A673 (cell line): ENCODE measurements at places on chromosomes 6 and 20. TPM values are rescaled to one million over a fixed set of nuclear protein-coding genes. Genes with fewer than 3 reads are reported as not detected.
A peak's percentile ranks its signal among the peaks of the same experiment; 100 is the strongest.

Gene TP53TG5
- total RNA-seq = 0.69 TPM in 1 of 2 replicates, not detected in the other

DNA sequence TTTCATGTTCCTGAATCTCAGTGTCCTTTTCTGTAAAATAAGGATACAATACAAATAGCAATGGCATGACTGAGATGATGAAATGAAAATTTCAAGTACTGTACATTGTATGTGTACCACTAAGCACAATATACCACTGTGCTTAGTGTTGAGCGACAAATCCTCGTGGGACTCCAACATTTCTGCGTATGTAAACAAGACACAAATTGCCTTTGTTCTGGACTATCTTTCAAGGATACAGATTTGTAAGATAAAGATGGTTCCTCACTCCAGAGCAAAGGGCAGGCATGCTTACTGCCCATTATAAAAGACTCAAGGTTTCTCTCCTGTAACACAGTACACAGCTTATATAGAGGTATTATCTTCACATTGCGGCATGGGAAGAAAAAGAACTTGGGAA, 6.0 kb downstream of the RARS2 start:
- no peak overlapping the region for H3K27ac ChIP-seq
- H3K4me3 ChIP-seq = no peak overlapping the region
- H3K4me1 ChIP-seq = no peaks in the 10 kb centered on the region
- no peaks in the 10 kb centered on the region for H3K36me3 ChIP-seq
- no peak for DNase-seq

Gene LPA
- total RNA-seq = not detected in 2 replicates

- DNase-seq = no peak
- no peaks in the 10 kb centered on the region for H3K27me3 ChIP-seq
- peaks cover 4% of the 10 kb centered on the region for H3K4me1 ChIP-seq
- no peak overlapping the region for H3K27ac ChIP-seq
- no peak overlapping the region for H3K4me3 ChIP-seq
Observed at GRCh38 chr6:170147832-170148708, 142.8 kb downstream of the DLL1 start.

Gene EFCAB8
- total RNA-seq = 0.13 TPM in 1 of 2 replicates, not detected in the other

- H3K4me3 ChIP-seq = no peak overlapping the region
- H3K27ac ChIP-seq = no peak overlapping the region
- DNase-seq = peak; percentile 3
- no peaks in the 10 kb centered on the region for H3K36me3 ChIP-seq
- H3K27me3 ChIP-seq = no peaks in the 10 kb centered on the region
Observed at GRCh38 chr6:144036064-144036834, 28.2 kb upstream of the PLAGL1 start.

Gene DLL1
- total RNA-seq = 1.1 and 1.2 TPM in 2 replicates

Gene MLN
- total RNA-seq = not detected in 2 replicates

Gene PDYN
- total RNA-seq = not detected in 2 replicates

- no peaks in the 10 kb centered on the region for H3K36me3 ChIP-seq
- H3K27me3 ChIP-seq = no peaks in the 10 kb centered on the region
- H3K4me3 ChIP-seq = no peak overlapping the region
- no peak for DNase-seq
Observed at GRCh38 chr6:129481706-129482105, 228.3 kb downstream of the ARHGAP18 start.

Gene GHRH
- total RNA-seq = not detected in 2 replicates

DNA sequence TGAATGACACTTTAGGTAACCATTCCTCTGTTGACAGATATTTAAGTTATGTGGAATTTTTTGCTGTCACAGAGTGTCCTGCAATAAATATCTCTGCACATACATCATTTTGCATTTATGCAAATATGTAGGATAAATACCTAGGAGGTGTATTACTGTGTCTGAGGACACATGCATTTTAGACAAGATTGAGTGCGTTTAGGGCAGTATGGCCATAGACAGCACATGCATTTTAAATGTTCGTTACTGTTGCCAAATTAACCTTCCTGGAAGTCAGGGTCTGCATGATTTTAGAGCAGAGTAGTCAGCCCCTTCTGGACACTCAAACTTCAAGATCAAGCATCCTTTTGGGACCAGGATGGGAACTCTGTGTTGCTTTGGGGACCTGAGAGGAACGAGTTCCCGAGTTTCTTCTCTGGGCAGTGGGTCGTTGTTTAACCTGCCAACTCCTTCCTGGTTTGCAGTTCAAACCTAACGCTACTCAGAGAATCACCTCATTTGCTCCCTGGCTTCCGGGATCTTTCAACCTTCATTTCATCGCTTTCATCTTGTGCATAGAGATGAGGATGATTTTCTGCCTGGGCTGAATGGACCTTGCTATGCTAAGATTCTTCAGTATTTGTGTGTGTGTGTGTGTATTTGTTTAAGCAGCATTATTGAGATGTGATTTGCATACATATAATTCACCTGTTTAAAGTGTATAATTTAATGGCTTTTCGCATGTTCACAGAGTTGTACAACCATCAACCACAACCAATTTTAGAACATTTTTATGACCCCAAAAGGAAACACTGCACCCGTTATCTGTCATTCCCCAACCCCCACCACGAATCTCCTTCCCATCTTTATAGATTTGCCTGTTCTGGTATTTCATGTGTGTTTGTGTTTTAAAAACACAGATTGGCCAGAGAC, 9.8 kb downstream of the BCAS4 start:
- DNase-seq = no peak
- H3K27me3 ChIP-seq = no peaks in the 10 kb centered on the region
- no peak overlapping the region for H3K27ac ChIP-seq
- no peaks in the 10 kb centered on the region for H3K36me3 ChIP-seq

Gene FAM210B
- 5.5 and 8.1 TPM in 2 replicates for total RNA-seq

DNA sequence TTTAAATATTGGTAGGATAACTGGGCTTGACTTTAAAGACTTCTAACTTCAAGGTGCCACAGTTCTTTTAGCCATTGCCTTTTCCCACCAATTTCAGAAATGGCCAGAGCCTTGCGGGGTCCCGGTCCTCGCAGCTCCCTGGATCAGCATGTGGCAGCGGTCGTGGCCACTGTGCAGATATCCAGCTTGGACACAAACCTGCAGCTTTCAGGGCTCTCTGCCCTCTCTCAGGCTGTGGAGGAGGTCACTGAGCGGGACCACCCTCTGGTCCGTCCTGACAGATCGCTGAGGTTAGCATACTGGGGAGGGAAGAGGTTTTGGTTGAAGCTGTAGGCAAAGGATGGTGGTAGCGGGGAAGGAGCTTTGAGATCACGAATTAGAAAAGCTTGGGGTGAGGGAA, 6.4 kb downstream of the CUL9 start:
- DNase-seq = no peak
- H3K4me3 ChIP-seq = no peak overlapping the region
- no peak overlapping the region for H3K27ac ChIP-seq
- H3K27me3 ChIP-seq = no peaks in the 10 kb centered on the region
- H3K36me3 ChIP-seq = peaks cover 20% of the 10 kb centered on the region
- H3K4me1 ChIP-seq = no peaks in the 10 kb centered on the region

Gene PRICKLE4
- total RNA-seq = 1.9 TPM in 1 of 2 replicates, not detected in the other
